ENCODE measurements at places on chromosomes 6 and 20. TPM values are rescaled to one million over a fixed set of nuclear protein-coding genes. Genes with fewer than 3 reads are reported as not detected.

DLL1 gene
- 10.4 TPM for total RNA-seq

- ATAC-seq = no peak
These were observed 164.7 kb upstream of the CENPW start for GRCh38 chr6:126175251-126175650.

- ATAC-seq = no peak
These were observed 5.5 kb upstream of the JAG1 start for GRCh38 chr20:10679269-10679668.

DNA sequence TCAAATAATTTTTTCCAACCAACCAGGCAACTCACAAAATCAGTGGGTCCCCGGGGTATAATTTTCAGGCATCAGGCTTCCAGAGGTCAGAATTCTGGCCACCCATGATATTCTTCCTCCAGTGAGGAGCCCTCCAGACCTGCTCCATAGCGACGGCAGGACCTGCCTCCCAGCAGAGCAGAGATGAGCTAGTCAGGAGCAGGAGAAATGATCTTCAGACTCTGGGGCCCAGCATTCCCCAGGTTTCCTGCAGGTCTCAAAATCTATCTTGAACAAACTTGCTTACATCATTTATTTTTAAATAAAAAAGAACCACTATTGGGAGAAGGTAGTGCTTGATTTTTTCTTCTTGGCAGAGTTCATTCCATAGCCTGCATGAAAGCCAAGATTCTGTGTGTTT, 44.7 kb downstream of the FAM50B start:
- ATAC-seq = no peak

DNA sequence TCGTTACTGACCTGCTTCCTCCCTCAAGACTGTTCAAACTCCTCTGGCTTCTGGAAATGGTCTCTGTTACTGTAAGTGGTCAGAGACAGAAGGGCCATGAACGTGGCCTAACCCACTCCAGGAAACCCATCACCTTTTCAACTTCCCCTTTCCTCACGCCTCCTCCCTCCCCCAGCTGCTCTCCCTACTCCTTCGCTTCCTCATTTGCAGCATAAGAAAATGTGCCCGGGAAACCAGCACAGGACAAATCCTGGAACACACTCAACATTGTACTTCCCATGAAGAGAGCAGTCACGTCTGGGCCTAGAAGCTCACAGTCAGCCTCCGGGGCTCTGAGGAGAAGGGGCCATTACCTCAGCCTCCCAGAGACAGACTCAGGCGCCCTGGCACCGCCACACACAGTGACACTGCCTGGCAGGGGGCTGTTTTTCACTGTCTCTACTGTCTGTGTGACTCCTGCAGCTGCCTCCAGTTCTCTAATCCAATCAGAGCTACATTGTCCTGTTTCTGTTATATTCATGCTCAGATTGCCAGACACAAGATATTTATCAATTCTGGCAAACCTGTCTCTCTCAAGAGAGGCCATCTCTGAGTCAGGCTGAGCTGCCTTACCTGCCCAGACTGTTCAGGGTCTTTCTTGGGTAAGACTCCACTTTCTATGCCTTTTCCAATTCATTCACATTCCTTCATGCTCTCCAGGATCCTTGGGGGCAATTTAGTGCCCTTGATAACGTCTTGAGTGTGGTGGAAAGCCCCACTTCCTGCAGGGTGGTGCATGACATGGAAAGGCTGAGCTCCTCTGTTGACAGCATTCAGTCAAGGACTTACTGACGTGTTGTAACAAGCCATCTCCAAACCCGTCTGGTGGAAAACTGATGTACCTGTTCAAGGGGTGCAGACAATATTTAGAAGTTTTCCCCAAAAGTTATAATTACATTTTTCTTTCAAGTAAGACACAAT, 242.2 kb downstream of the HIVEP2 start:
- ATAC-seq = peak; percentile 59

Data from esophagus mucosa (tissue), 1 donor.